Esophagus squamous epithelium (tissue), 5 donors: ENCODE measurements at places on chromosomes 4 and X. TPM values are rescaled to one million over a fixed set of nuclear protein-coding genes. Genes with fewer than 3 reads are reported as not detected.

DNA sequence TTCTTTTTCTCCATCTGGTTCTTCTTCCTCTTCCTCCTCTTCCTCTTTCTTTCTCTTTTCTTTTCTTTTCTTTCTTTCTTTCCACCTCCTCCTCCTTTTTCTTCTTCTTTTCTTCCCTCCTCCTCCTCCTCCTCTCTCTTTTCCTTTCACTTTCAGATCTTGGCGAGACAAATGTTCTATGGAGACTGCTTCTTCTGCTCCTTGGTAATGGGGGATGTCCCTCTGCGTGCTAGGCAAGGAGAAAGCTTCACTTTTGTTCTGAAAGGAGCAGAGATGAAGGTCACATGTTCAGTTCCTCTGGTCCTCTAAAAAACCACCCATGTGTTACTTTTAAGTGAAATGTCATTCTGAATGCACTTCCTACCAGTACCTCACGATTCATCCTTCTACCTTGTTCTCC is 33.2 kb downstream of the NBDY start:
- DNase-seq = no peak

DNA sequence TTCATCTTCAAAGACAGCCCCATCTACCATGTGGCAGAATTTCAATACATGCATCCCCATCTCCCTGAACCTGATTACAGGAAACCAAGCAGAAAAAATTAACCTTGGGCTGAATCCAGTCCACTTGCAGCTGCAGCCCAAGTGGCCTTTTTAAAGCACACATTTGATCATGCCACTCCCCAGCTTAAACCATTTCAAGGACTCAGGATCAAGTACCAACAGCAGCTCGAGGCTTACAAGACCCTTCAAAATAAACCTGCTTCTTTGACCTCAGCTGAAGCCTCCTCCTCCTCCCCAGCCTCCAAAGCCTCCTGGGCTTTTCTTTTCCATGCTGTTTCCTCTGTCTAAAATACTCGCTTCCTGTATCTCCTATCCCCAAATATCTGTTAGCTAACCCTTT is 50.7 kb upstream of the KIT start:
- DNase-seq = no peak

DNA sequence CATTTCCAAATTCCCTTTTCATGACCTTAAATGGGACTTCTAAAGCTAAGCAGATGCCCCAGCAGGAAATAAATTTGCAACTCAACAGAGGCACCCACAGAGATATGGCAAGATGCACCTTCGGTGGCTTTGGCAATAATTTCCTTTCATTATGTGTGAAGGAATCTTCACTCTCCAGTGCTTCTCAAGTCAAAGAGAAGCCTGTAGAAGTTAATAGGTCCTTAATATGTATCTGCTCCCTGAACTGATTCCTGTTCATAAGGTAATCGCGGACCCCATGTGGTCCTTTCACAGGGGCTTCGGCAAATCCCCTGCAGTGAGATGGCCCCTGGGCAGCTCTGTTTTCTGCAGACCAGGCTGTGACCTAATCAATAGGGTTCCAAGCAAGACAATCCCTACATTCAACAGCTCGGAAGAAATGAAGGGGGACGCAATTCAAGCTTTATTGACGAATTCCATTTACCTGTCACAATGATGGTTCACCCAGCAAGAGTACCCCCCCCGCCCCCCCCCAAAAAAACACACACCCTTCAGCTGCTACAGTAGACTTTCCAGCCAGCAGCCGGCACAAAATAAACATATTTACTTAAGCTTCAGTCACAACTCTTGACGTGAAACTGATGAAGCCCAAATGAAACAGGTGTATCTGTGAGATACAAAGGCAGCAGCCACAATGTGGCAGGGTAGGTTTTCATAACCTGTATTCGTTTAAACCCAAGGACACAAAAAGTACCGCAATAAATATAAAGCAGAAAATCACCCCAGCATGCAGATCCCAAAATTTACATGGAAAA is 35.3 kb downstream of the FAT1 start:
- DNase-seq = no peak

DNA sequence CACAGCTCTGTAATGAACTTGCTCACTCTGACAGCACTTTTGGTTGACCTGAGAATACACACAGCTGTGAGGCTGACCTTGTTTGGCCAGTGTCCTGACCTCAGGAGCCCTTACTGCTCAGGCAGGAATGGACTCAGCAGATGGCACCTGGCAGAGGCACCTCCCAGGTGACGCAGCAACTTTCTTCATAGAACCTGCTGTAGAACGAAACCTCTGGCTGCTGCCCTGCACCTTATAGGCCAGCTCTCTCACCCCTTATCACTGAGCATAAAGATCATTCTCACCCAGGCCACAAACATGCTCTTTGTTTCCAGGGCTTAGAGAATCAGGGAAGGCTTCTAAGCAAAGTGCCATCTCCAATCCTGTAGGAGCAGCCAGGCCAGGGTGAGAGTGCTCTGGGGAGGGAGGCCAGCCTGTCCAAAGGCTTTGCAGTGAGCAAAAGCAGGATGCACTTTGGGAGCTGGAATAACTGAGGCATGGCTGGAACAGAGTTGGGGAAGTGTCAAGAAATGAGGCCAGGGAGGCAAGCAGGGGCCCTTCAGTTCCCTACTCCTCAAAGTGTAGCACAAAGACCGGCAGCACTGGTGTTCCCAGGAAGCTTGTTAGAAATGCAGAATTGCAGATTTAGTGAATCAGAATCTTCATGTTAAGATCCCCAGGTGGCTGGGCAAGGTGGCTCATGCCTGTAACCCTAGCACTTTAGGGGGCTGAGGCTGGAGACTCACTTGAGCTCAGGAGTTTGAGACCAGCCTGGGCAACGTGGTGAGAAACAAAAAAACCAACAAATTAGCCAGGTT is 13.3 kb upstream of the CENPU start:
- no peak for DNase-seq

DNA sequence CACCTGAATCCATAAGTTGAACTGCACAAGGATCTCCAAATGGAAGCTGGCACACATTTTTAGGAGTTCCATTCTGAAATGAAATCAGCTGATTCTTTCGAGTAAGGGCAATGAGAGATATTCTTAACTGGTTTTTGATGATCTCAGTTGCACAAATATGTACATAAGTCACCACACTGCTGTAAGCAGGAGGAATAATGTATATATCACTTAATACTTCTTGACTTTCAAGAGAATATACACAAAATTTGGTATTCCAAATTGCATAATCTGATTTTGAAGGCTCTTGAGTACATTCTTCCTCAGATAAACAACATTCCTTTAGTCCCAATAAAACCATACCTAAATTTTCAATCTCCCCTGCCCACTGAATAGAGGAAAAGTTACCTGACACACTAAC is 8.2 kb downstream of the FANCB start:
- no peak for DNase-seq

- no peak for DNase-seq
Observed at GRCh38 chr4:179595671-179596410, 2153.6 kb upstream of the AGA start.

- no peak for DNase-seq
Observed at GRCh38 chr4:3437998-3438846, 3.5 kb upstream of the HGFAC start.

- DNase-seq = no peak
Observed at GRCh38 chr4:87065021-87065420, 130.2 kb downstream of the AFF1 start.

DNA sequence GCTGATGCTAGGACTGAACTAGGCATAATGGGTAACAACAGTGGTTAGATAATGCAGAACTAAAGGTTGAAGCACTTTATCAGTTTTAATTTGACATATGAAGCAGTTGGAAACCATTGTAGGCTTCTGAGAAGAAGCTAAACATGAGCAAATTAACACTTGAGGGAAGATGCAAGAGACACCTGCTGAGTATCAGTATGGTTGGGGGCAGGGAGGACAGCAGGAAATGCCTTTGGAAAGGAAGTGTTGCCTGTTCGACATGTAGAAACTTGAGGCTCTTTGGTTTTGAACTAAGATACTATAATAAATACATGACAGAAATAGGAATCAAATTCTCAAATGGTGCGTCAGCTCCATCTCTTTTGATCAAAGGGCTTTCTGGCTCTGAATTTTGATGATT is 115.6 kb downstream of the FHIP1A start:
- no peak for DNase-seq

- DNase-seq = no peak
Observed at GRCh38 chrX:129622757-129623301, 31.9 kb downstream of the APLN start.

GRCh38 chrX:125203365-125203736 is 116.3 kb upstream of the TEX13C start:
- DNase-seq = no peak

DNA sequence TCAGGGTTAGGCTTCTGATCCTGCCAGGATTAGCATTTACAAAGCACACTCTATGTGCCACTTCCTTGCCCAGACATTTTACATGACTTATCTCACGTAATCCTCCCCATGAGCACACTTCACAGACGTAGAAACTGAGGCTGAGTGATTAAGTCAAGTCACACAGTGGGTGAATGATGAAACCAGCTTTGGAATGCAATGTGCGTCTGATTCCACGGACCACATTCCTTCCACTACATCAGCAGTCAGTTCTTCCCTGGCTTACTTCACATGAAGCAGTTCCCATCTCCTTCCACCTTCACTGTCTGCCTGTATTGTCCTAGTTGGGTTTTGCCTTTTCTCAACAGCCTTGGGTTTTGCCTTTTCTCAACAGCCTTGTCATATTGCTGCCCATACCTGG is 134.3 kb upstream of the PPARGC1A start:
- DNase-seq = no peak

DNA sequence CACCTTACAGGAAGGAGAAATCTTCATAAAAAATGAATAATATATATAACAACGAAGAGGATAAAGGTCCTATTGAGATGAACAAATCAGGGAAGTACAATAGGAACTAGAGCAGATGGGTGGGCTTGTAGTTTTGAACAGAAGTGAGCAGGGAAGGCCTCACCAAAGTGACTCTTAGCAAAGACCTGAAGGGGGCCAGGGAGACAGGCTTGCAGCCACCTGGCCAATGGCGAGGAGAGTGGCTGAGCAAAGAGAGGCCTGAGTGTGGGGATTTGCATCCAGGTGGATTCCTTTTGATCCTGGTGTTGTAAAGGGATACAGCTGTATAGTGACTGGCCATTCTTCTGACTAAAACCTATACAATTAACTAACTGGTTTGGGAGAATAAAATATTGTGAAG is 354.1 kb downstream of the CAMK2D start:
- no peak for DNase-seq

- DNase-seq = no peak
Observed at GRCh38 chr4:144906181-144906925, 191.6 kb downstream of the ANAPC10 start.

DNA sequence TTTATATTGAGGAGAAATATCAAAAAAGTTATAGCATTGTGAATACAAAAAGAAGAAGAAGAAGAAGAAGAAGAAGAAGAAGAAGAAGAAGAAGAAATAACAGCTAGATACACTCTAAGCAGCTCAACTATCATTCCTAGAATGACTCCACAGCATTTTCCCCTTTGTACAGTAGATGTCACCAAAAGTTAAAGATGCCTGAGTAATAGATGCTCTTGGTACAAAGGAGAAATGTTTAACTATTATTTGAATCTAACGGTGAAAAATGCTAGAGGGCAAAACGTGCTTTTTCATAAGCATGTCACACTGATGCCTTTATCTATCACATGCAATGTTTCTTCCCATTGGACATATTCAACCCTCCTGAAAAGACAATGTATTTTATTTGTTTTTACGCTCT is 178.4 kb upstream of the GPRIN3 start:
- DNase-seq = no peak

DNA sequence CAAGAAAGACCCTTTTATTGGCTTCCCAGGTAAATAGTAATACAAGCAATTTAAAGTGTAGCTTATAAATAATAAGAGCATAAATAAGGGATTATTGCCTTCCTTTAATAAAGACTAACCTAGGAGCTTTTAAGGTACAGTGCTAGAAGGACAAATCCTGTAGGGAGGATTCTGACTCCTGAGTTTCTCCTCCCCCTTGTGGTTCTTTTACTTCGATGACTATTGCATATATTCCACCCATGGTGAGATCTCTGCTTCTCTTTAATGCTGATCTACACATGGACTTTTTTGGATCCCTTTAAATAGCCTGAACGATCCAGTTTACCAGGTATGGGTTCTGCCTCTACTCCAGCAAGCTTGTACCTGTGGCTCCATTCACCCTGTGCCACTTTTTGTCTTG is 2.5 kb downstream of the GALNT7 start:
- DNase-seq = no peak

- DNase-seq = no peak
Observed at GRCh38 chrX:13939741-13940597, 89.7 kb downstream of the GEMIN8 start.

GRCh38 chr4:18844726-18845125 is 823.2 kb upstream of the LCORL start:
- DNase-seq = no peak

DNA sequence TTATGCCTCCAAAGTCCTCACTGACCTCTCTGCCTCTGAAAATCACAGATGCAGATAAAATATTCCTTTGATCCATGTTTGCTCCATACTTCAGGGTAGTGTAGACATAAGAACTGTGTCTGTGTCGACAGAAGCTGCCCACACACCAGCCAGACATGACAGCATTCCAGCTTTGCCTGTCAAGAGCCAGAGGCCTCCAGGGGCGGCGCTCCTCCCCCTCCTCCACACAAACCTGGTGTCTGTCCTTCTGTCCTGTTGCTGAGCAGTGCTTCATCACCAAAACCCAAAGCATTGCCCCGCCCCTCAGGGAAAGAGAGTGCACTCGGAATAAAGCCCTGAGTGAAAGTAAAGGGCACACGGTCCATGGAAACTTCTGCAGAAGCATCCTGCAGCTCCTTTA is 379.4 kb downstream of the FBXW7 start:
- no peak for DNase-seq

GRCh38 chr4:105022811-105023667 is 123.6 kb upstream of the TET2 start:
- no peak for DNase-seq

GRCh38 chrX:153818571-153819383 is 11.6 kb downstream of the PDZD4 start:
- no peak for DNase-seq

DNA sequence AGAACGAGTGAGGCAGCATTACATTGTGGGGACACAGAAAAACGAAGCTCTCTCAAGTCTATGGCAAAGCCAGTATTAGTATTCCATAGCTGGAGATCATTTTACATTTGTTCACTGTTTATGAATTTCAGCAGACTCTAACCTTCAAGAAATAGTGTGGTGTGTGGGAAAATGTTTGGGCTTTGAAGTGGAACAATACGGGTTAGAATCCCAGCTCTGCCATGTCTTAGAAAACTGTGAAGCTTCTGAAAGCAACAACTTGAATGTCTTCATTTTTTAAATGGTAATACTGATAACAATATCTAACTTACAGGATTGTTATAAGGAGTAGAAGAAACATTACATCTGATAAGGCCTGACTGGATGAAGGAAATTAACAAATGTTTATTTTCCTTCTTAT is 217.7 kb downstream of the NR3C2 start:
- no peak for DNase-seq

CXCL9 gene
- total RNA-seq = 0.11 TPM

CT83 gene
- not detected for total RNA-seq

GAGE12J gene
- total RNA-seq = not detected

TRPC5OS gene
- total RNA-seq = not detected

FRMD7 gene
- total RNA-seq = not detected

XAGE5 gene
- not detected for total RNA-seq

HTN1 gene
- not detected for total RNA-seq
